ENCODE measurements at places on chromosomes 3 and 15.

- H3K27me3 ChIP-seq = peaks cover 9% of the 10 kb centered on the region
- no peak for DNase-seq
- H3K36me3 ChIP-seq = no peaks in the 10 kb centered on the region
- H3K4me1 ChIP-seq = no peaks in the 10 kb centered on the region
- H3K27ac ChIP-seq = no peak overlapping the region
- no peak overlapping the region for H3K4me3 ChIP-seq
These were observed 129.3 kb upstream of the FEZF2 start for GRCh38 chr3:62502315-62503300.

- peaks cover 5% of the 10 kb centered on the region for H3K4me1 ChIP-seq
- H3K36me3 ChIP-seq = no peaks in the 10 kb centered on the region
- no peaks in the 10 kb centered on the region for H3K27me3 ChIP-seq
- no peak for DNase-seq
- no peak overlapping the region for H3K27ac ChIP-seq
These were observed 247.7 kb downstream of the MYRIP start for GRCh38 chr3:40057077-40057476.

GRCh38 chr3:53170325-53171063 lies 9.5 kb downstream of the PRKCD start:
- no peaks in the 10 kb centered on the region for H3K27me3 ChIP-seq
- no peak overlapping the region for H3K4me3 ChIP-seq
- H3K4me1 ChIP-seq = no peaks in the 10 kb centered on the region
- no peak for DNase-seq
- peaks cover 4% of the 10 kb centered on the region for H3K36me3 ChIP-seq

DNA sequence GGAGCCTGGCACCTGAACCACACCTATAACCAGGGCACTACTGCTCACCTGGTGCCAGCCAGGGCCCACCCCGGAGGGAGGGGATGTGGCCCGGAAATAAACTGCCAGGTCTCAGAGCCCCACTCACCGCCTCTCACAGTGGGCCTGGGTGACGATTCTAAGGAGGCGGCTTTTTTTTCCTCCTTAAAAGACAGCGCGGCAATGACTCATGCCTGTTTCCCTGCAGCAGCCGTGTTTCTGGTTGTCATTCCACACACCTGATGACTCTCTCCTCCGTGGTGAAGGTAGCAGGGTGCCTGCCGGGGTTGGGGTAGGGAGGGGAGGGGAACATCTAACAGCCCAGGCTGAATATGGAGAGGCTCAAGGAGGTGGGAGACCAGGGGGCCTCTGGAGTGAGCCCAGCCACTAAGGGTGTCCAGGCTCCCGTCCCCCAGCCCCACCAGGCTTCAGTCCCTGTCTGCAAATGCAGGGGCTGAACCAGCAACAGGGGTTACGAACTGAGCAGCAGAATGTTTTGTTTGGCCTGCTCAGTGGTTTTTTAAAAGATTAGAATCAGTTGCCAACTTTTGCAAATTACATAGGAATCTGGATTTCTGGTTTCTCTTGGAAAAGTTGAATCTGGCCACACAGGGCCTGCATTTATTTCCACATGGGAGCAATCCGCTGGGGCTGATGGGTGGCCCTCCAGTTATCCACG lies 127.3 kb upstream of the LINGO1 start:
- no peak for DNase-seq
- no peak overlapping the region for H3K27ac ChIP-seq
- H3K4me1 ChIP-seq = no peaks in the 10 kb centered on the region
- peaks cover 3% of the 10 kb centered on the region for H3K27me3 ChIP-seq

GRCh38 chr15:83873966-83874365 lies 220.0 kb downstream of the ADAMTSL3 start:
- H3K27me3 ChIP-seq = no peaks in the 10 kb centered on the region
- H3K27ac ChIP-seq = no peak overlapping the region
- H3K4me1 ChIP-seq = no peaks in the 10 kb centered on the region
- no peaks in the 10 kb centered on the region for H3K36me3 ChIP-seq
- no peak for DNase-seq
- no peak overlapping the region for H3K4me3 ChIP-seq

DNA sequence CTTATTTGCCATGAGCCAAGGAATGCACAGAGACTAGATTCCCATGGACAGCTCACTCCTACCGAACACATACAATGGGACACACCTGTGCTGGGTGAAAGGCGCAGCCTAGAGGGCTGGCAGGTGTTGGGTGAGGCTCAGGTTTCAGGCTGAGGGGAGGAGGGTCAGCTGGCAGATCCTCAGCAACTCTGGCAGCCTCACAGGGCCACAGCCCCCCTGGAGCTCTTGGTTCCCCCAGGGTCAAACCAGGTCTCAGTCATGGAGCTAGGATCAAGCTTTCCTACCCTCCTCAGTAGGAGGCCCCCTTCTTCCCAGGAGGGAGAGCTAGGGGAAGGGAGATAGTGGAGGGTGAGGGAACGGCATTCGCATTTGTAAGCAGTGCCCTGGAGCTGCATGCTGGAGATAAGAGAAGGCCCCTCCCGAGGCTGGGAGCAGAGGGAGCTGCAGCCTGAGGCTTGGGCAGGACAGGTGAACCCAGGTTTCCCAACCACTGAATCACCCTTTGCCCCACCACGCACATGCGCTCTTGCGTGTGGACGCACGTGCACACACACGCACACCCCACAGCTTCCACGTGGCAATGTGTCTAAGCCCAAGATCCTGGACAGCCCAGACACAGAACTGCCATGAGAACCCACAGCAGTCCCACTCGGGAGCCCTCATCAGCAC lies 26.3 kb upstream of the TFRC start:
- H3K4me3 ChIP-seq = no peak overlapping the region
- no peaks in the 10 kb centered on the region for H3K27me3 ChIP-seq
- no peaks in the 10 kb centered on the region for H3K36me3 ChIP-seq
- H3K4me1 ChIP-seq = peaks cover 11% of the 10 kb centered on the region
- H3K27ac ChIP-seq = peak overlapping the region; percentile 77

All from keratinocyte (primary cell).